ENCODE measurements at places on chromosomes 3 and 15.

DNA sequence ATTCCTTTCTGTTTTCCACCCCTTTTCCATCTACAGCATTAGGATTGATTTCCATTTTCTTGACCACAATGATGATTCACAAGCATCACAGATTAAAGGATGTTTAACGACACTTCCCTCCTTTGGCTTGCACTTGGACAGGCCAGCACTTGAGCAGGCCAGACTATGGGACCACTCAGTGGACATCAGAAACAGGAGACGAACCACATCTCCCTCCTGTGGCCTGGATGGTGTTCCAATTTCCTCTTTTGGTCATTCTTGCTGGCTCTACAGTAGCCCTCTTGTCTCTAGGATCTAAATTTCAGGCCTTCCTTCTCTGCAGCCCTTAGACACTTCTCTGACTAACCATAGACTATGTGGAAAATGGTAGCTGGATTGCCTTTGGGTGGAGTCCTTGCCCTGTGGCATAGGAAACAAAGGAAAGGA is 78.8 kb upstream of the BOC start:
- DNase-seq = no peak

DNA sequence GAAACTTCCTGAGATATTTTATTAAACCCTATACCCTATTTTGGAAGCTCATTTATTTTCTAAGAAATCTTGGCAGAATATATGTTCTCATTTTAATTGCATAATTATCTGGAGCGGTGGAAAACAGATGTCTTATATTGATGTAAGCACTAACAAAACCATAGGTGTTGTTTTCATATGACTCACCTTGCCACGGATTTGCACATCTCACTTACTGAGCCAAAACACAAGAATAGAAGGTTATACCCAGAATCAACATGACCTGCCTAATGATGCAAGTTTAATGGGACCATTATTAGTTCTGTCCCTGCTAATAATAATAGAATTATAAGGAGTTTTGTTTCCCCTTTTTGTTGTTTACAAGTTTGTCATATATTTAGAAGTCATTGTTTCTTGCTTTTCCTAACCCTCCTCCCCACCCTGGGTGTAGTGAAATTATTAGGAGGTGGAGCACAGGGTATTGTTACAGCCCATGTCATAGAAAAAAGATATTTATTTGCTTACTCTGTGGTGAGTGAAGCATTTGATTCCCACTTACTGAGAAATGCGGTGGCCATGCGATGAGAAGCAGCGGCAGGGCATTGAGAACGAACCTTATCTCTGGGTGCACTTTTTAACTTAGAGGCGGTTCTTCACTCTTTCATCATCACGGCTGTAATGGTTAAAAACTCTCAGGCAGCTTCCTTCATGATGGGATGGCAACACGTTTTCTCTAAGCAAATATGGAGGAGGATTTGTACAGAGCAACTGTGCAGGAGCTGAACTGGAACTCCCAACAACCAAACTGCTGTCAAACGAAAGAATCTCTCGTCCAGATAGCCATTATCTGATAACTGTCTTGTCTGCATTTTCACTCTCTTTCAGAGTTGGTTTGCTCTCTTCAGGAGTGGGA is 521 bp downstream of the IL5RA start:
- DNase-seq = no peak

- DNase-seq = no peak
Observed at GRCh38 chr15:71202712-71203111, 87.4 kb downstream of the THSD4 start.

GRCh38 chr15:45457220-45457619 is 65.3 kb downstream of the SLC30A4 start:
- DNase-seq = no peak

DNA sequence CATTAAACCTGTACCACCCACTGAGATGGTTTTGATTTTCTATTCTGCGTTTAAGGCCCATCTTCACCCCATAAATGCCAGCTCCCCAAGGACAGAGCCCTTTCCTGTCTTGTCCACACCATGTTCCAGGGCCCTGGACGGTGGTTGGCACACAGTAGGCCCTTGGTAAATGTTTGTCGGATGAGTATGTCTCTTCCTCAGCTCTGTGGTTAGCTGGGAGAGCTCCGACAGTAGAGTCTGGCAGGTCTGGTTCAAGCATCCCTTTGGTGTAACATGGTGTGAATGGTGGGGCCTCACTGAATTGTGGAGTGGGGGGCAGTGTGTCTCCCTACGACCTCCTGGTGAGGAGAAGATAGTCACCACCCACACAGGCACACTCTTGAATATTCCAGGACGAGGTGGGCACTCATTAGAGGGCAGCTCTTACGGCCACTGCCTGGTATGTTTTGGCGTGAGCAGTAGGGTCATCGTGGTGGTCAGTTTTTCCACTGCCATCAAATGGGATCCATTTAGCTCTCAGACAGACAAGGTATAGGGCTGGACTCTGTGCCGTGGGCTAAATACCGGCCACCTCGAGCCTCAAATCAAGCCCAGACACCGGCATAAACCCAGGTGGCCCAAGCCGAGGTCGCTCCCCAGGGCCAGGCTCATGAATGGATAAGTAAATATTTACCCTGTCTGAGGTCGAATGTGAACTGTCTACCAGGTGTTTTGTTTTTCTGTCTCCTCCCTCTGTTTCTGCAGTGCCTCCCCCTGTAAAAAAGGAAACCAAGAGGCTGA is 61.3 kb downstream of the SMAD3 start:
- no peak for DNase-seq

GRCh38 chr3:138263104-138263503 is 66.5 kb downstream of the NME9 start:
- no peak for DNase-seq

DNA sequence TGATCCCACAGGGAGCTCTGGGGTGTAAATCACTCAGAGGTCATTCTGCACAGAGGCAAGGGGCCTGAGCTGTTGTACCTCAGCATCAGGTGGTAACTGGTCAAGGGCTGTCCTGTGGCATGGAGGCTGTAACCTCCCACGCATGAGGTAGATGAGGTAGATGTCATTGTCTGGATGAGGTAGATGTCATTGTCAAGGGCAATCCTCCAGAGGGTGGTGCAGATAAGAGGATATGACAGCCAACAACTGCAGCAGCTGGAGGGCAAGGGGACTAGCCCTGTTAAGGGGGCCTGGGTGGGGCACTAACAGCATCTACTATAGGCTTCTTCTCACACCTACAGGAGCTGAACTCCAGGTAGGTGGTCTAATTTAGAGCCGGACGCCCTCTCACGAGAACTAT is 55.6 kb downstream of the THRB start:
- DNase-seq = no peak

GRCh38 chr3:46663591-46664135 is 29.8 kb downstream of the ALS2CL start:
- no peak for DNase-seq

- DNase-seq = no peak
Observed at GRCh38 chr3:170058127-170058526, 20.3 kb downstream of the GPR160 start.

GRCh38 chr15:74402873-74403587 is 30.7 kb downstream of the SEMA7A start:
- peak; percentile 75 for DNase-seq

DNA sequence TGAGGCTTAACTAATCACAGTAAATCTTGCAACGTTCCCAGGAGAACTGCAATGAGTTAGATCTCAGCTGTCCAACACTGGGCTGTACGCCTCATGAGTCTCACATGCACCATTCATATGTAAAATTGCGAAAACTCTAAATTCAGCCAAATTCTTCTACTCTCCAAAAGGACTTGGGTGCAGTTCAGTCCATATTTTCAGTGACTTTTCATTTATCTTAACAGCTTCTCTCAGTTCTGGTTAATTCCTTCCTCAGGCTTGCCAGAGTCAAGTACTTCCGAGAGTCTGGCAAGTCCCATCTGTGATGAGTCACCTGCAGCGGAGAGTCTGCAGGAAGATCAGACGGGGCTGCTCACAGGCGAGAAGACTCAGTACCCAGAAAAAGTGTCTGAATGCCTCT is 11.5 kb downstream of the CCDC80 start:
- no peak for DNase-seq

DNA sequence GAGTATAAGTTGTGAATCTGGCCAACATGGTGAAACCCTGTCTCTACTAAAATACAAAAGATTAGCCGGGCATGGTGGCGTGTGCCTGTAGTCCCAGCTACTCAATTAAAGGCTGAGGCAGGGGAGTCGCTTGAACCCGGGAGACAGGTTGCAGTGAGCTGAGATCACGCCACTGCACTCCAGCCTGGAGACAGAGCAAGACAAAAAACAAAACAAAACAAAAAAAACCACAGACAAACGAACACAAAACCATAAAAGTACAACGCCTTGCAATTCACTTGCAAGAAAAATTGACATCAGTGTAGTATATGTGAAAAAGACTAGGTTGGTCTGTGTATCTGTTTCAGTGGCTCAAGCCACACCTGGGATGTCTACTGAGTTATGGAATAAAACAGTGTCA is 29.9 kb upstream of the CCDC80 start:
- no peak for DNase-seq

GRCh38 chr15:83889995-83890394 is 236.1 kb downstream of the ADAMTSL3 start:
- no peak for DNase-seq

GRCh38 chr3:149688122-149688757 is 30.4 kb upstream of the WWTR1 start:
- DNase-seq = no peak

GRCh38 chr15:64912379-64913325 is 950 bp downstream of the ANKDD1A start:
- no peak for DNase-seq

- DNase-seq = no peak
Observed at GRCh38 chr3:159001711-159002110, 199.9 kb downstream of the MFSD1 start.

DNA sequence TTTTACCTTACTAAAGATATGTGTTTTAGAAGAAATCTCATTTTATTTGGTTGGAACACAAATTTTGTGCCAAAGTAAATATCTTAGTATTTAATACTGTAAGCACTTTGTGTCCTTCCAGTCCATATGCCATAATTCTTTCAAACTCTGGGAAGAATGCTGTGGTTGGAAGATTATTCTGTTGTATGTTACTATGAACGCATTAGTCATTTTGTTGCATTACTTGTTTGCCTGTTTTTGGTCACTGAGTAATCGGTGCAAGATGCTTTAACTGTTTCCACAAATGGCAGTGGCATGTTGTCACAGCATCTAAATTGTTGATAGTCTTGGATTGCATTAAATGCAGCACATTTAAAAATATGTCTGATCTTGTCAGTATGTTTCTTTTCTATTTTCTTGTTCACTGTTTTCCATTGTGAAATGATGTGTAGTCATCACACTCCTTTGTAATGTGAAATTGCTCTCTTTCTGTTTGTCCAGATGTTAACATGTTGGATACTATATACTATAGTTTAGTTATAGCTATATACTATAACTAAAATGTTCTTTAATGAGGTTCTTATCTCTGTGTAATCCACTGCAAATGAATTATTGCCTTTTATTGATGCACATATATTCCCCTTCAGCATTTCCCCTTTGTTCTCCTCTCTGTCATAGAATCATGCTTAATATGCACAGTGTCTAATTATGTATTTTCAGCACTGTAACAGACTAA is 89.9 kb upstream of the FLNB start:
- DNase-seq = no peak

GRCh38 chr3:111781561-111782446 is 77.3 kb upstream of the PHLDB2 start:
- no peak for DNase-seq

DNA sequence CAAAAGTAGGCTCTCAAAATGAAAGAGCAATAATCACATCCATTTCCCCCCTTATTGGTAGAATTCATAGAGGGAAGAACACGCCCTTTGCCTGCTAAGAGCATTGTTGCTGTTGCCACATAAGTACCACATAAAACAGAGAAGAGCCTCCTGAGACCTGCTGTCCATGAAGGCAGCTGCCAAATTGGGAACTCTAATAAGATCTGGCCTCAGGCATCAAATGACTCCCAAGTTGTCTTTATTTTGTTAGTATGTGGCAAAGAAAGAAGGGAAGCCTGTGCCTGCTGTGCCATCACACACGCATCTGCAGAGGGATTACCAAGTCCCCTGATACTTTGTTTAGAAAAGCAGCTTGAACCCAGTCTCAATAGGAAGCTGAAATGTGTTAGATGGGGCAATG is 23.9 kb downstream of the VGLL3 start:
- DNase-seq = no peak

GRCh38 chr3:172275586-172275985 is 172.7 kb downstream of the GHSR start:
- DNase-seq = no peak

- DNase-seq = no peak
Observed at GRCh38 chr15:48556159-48556897, 89.2 kb downstream of the FBN1 start.

GRCh38 chr3:46866720-46867549 is 3.7 kb upstream of the MYL3 start:
- peak; percentile 76 for DNase-seq
